Stimulated activated CD8-positive, alpha-beta memory T cell treated with anti-CD3 and anti-CD28 coated beads, Interleukin-4, amount 100 ng/mL, for 1 hour (primary cell): ENCODE measurements at places on chromosomes 16 and 17.

- DNase-seq, result no peak
These were observed 8.8 kb upstream of the ZNF263 start for GRCh38 chr16:3274490-3274889.

DNA sequence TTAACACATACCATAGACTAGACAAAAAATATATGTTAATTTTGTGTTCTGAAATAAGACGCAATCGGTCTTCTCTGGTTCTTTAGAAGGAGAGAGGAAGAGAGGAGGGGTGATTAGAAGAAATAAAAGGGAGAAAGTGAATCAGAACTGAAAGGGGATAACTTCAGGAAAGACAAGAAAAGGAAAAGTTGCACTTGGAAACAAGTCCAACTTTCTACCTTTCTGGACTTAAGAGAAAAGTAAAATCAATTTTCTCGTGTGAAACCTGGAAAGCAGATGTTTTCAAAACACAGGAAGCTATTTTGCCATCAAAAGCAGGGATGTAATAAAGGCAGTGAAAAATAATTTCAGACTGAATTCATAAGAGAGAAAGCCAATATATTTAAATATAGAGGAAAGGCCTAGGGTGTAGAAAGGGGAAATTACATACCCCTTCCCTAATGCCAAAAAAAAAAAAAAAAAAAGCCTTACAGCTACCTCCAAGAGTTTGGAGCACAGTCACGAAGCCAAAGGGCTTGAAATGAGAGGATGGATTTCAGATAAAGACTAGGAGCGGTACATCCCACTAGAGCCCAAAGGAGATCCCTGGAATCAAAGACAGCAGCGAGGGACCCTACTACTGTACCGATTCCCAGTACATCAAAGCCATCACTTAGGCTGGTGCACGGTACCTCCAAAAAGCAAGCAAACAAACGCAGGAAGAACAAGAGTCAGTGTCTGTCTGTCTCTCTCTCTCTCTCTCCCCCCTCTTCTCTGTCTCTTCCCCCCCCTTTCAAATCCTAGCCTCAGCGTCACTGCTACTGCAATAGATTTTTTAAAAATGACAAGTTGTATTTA lies 12.1 kb upstream of the ZFHX3 start:
- no peak for DNase-seq

GRCh38 chr17:68605914-68606313 lies 4.7 kb upstream of the FAM20A start:
- DNase-seq, result no peak

DNA sequence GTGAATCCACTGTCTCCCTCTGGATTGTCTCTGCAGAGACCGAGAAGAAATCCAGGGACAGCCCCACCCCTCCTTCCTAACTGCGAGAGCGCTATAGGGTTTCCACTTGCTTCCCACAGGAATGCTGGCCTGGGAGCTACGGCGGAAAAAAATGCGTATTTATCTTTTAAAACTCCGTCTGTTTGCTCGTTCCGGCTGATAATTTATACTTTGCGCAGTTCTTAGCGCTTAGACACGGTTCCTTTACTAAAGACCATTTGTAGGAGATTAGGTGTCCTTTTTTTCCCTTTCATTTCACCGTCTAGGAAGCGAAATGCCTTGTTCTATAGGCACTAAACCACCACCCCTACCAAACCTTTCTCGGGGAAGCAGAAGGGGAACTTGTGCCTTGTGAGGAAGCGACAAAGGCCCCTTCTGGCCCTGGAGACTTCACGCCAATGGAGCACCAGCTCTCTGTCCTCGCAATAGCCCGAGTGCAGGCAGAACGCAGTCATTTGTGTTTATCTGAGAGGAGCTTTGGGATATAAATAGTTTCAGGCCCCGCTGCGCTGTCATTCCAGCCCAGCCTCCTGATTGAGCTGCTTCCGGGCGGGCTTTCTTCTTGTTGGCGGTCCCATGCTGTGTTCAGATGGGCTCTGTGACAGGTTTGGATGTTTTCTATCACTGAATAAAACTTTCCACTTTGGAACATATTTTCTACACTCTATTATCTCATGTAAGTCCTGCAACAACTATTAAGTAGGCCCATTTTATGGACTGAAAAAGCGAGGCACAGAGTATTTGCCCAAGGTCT lies 791 bp upstream of the SUPT4H1 start:
- no peak for DNase-seq

DNA sequence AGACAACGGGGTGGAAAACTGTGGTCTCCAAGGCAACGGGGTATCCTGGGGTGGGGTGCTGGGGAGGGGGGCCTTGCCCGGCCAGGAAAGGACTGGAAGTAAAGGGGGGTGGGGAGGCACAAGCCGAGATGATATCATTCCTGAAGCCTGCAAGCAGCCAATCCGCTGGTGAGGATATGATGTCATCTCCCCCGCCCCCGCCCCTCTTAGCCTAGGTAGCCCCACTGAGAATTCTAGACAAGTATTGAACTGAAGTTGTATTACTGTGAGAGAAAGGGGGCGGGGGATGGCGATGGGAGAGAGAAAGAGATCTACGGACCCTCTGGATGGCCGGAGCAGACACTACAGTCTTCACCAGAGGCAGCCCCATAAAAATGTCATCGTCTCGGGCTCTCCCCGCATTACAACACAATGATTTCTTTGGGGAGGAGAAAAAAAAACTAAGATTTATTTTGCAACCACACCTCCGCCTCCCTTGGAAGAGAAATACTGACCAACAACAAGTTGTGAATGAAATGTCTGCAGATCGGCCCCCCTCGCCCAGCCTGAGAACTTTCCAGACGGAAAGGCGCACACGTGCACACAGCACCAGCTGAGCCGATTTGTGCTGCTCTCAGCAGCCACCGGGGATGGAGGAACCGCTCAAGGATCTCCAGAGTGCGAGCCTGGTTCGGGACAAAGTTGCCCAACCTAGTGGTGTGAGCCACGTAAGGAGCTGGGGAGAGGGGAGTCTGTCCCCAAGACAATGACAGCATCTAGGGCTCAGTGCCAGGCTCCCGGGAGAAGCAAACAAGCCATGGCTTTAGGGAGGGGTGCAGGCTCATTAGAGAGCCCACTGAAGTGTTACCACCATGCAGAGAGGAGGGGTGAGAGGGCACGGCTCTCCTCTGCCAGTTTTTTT lies 222.1 kb downstream of the SOX9 start:
- DNase-seq, result no peak

- no peak for DNase-seq
These were observed at the start of gene PIRT for GRCh38 chr17:10837921-10838320. Gene PIRT, minus strand, starts transcription at chr17:10838087. Its CDS starts 12,442 bp downstream, at chr17:10825645.

- no peak for DNase-seq
These were observed 305.4 kb downstream of the CEP112 start for GRCh38 chr17:65886315-65887245.
